ENCODE measurements at places on chromosomes 5 and 9.

DNA sequence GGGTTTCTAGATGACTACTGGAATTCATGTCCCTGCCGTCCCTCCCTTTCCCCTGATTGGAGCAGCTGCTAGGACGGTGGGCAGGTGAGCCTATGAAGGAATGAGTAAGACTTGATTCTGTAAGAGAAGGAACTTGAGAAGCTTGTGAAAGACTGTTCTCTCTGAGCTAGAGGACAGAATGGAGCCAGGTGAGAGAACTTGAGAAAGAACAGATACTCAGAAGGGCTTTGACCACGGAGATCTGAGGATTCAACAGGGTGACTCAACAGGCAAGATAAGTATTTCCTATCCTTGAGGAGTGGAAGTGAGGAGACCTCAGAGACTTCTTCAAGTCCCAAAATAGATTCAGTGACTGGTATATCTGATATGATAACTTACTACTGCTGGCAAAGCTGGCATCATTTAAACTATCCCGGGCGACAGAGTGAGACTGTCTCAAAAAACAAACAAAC is 41.9 kb downstream of the HSDL2 start:
- no peak for DNase-seq

GRCh38 chr9:107782381-107782780 is 292.8 kb upstream of the KLF4 start:
- DNase-seq: no peak

DNA sequence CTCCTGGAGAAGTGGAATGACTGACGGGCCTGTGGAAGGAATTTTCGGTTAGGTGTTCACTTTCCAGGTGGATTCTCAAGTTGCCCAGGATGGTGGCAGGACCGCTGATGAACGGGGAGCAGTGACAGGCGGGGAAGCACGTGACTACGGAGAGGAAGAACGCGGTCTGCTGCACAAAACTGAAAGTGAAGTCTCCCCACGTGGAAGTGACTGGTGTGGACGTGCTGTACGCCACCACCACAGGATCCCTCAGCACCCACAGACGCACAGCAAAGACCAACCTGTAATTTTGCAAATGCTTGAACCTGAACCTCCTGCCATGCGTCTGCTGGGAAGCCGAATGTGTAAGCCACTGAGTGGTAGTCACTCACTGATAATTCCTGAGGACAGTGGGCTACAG is 51.4 kb downstream of the RNF130 start:
- DNase-seq: no peak

- DNase-seq: no peak
Observed at GRCh38 chr9:8268216-8268878, 468.8 kb upstream of the DMAC1 start.

DNA sequence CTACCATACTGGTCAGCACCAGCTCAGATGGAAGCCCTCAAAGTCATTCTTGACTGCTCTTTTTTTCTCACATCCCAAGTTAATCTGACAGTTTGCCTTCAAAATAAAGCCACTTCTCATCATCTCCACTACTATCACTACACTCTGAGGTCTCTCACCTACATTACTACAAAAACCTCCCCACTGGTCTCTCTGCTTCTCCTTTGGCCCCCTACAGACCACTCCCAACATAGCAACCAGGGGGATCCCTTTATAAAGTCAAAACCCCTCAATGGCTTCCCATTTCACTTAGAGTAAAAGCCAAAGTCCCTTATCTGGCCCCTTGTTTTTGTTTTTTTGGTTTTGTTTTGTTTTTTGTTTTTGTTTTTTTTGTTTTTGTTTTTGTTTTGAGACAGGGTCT is 4.6 kb downstream of the ARAP3 start:
- no peak for DNase-seq

Measured in right cardiac atrium (tissue), 5 donors.